ENCODE measurements at places on chromosomes 2 and 18.

GRCh38 chr18:10169064-10169562 lies 255.3 kb downstream of the VAPA start:
- DNase-seq = no peak

GRCh38 chr2:12514631-12515437 lies 201.9 kb upstream of the TRIB2 start:
- no peak for DNase-seq

DNA sequence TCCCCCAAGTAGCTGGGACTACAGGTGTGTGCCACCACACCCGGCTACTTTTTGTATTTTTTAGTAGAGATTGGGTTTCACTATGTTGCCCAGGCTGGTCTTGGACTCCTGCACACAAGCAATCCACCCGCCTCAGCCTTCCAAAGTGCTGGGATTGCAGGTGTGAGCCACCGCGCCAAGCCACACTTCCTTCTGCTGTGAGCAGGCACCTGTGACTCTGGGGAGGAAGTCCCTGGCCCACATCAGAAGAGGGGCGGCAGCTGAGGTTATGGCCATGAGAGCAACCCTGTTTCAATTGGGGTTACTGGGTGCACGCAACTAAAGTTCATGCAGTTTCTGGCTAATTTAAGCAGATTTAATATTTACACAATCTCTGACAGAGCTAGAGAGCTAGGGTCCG lies 91.0 kb downstream of the PLB1 start:
- no peak for DNase-seq

GRCh38 chr2:219118504-219118903 lies 42.1 kb downstream of the NHEJ1 start:
- no peak for DNase-seq

- no peak for DNase-seq
Measured at GRCh38 chr2:182593394-182593975, 122.6 kb upstream of the DNAJC10 start.

- DNase-seq = no peak
Measured at GRCh38 chr2:227821043-227821942, 7.7 kb downstream of the CCL20 start.

DNA sequence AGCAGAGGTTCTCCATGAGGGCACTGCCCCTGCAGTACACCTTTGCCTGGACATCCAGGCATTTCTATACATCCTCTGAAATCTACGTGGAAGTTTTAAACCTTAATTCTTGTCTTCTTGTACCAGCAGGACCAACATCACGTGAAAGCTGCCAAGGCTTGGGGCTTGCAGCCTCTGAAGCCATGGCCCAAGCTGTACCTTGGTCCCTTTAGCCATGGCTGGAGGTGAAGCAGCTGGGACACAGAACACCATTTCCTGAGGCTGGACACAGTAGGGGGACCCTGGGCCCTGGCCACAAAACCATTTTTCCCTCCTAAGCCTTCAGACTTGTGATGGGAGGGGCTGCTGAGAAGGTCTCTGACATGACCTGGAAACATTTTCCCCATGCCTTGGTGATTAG lies 32.8 kb upstream of the CCDC141 start:
- no peak for DNase-seq

GRCh38 chr2:31563273-31563839 lies 17.4 kb downstream of the SRD5A2 start:
- no peak for DNase-seq

DNA sequence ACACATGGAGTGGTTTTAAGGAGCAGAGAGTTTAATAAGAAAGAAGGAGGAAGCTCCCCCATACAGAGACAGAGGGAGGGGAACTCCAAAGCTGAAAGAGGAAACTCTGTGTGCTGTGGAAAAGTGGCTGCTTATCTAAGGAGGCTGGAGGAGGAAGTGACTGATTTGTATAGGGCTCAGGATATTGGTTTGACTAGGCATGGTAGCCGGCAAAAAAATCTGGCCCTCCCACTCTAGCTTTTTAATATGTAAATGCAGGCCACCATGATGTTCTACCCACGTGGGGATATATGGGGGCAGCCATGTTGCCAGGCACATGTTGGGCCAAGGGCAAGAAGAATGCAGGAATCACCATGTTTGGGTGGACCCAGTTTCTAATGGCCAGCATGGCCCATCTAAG lies 64.3 kb downstream of the HNMT start:
- no peak for DNase-seq

- DNase-seq = no peak
Measured at GRCh38 chr2:46183426-46183825, 113.8 kb upstream of the EPAS1 start.

- no peak for DNase-seq
Measured at GRCh38 chr2:74551942-74552913, 1.5 kb downstream of the LOXL3 start.

DNA sequence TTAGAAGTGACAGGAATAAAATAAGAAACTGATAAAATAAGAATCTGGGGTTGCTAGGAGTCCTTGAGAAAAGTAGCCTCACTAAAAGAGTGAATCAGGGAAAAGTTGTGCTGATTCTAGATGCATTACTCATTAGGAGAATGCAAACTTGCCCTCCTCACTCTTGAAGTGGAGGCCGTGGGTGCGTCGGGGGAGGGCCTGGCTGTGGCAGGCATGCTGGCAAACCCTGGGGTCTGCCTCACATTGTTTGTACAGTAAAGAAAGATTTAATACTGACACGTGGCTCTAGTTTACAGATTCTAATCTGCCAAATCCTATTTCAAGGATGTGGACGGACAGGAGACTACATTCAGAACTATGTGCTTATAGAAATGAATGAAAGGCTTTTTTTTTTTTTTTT lies 41.9 kb downstream of the TANC1 start:
- no peak for DNase-seq

DNA sequence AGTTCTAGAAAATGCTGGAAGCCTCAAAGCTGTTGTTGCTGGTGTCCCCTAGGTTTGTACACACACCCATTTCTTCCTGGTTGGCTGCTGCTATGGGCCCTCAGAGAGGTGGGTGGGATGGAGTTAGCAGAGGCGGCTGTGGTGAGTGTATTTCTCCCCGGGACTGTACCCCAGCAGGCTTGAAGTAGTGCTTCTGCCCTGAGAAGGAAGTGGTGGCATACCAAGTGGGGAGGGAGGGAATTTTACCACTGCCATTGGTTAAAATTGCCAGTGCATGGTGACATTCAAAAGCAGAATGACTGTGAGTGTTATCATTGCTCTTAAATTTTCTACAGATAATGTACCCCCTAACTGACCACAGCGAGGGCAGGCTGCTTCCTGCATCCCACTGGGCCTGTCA lies 125.6 kb upstream of the CAPN13 start:
- no peak for DNase-seq

GRCh38 chr2:57552885-57553284 lies 493.7 kb upstream of the VRK2 start:
- no peak for DNase-seq

- no peak for DNase-seq
Measured at GRCh38 chr18:63146828-63147409, 172.7 kb downstream of the BCL2 start.

DNA sequence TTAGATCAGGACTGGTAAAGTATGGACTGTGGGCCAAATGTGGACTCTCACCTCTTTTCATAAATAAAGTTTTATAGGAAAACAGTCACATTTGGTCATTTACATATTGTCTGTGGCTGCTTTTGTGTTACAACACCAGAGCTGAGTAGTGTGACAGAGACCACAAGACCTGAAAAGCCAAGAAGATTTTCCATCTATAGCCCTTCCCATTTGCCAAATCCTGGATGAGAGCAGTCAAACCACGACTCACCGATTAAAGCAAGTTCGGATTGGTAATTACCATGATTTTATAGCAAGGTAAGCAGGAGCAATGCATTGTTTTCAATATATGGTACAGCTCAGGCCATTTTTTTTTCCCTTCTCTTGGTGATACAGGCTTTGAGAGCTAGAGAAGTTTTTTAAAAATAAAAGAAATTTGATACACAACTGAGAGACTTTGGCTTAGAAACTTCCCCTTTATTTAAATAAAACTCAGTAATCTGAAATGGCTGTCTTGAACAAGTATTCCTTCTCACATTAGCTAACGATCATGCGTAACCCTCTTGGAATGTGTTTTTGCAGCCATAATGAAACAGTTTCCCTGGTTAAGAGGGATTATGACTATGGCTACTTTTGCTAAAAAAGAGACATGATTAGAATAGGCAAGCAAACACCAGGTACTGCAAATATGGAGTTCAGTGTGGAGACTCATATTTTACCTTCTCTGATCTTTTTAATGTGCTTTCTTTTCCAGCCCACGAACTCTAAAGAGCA lies 9.5 kb upstream of the MALL start:
- no peak for DNase-seq

- no peak for DNase-seq
Measured at GRCh38 chr2:31729442-31730092, 148.8 kb upstream of the SRD5A2 start.

- DNase-seq = no peak
Measured at GRCh38 chr2:241035818-241036396, 37.5 kb downstream of the SNED1 start.

- DNase-seq = peak; percentile 83
Measured at GRCh38 chr2:64988420-64989125, 626 bp upstream of the SLC1A4 start.

DNA sequence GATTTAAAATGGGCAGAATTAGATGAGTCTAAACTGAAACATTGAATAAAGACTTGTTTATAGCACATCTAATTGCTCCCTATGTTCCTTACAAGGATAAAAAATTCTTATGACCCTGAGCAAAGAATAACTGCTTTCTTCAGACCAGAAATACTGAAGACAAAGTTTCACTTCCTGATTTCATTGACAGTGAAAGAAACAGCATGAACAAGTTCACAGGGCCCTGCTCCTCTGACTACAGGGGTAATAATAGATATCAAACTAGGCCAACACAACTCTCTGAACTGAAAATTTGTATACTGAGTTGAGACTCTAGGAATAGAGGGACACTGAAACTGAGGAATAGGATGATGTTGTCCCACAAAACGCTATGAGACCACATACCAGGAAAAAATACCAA lies 1383.3 kb upstream of the CDH2 start:
- DNase-seq = no peak

DNA sequence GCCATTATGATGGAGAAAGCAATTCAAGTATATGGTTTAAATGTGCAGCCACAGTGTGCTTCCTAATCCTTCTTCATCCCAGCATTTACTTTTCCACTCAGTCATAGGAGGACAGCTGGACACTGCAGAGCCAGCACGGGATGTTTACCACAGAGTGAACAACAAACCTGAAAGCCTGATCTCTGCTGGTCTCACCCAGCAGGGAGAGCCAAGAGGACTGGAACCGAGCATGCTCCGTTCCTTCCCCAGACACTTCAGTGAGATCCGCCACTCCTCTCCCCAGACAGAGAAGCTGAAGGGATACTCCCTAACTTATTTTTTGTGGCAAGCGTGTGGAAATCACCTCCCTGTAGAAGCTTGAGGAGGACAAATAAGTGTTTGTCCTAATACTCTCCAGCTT lies 23.2 kb upstream of the GORASP2 start:
- no peak for DNase-seq

- no peak for DNase-seq
Measured at GRCh38 chr2:231800493-231801091, 14.3 kb downstream of the COPS7B start.

DNA sequence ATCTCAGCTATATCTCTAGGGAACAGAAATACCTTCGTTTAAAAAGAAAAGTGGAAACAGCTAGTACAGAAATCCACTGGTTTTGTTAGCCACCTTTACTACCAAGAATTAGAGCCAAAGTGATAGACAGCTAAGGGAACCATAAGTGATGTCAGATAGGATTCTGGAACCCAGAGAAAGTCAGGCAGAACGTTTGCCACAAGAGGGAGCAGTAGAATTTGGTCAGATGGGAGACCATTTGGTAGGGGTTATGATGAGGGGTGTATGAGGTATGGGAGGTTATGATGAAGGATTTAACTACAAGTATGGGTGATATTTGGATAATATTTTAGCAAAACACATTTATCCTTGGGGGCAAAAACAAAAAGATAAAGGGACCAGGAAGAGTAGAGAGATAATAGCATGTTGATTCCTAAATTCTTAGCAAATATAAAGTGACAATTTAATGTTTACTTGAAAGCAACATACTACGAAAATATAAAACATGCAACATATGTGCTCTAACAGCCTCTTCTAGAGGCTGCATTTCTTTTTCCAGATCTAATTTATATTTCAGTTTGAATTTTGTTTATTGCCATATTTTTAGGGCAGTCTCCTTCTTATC lies 3.3 kb downstream of the SLC8A1 start:
- peak; percentile 48 for DNase-seq

GRCh38 chr2:109727929-109728447 lies 66.1 kb upstream of the RGPD5 start:
- DNase-seq = no peak

GRCh38 chr2:8590938-8591337 lies 90.9 kb upstream of the ID2 start:
- peak; percentile 58 for DNase-seq

DNA sequence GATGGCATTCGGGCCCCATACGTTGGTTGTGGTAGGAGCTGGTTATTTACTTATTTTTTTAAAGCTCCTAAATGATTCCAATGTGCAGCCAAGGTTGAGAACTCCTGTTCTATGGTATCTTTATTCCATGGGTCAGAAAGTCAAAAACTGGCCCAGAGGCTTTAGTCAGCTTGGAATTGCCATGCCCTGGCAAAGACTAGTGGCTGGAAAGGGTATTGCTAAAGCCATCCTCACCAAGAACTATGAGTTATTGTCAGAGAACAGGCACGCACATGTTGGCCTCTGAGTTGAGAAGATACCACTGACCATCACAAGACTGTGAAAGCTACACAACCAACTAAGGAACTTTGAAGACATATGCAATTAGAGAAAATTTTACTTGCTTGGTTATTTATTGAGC lies 47.9 kb upstream of the ACMSD start:
- DNase-seq = no peak

- no peak for DNase-seq
Measured at GRCh38 chr2:232937278-232937906, 67.3 kb downstream of the SNORC start.

GRCh38 chr2:199019898-199020507 lies 437.7 kb downstream of the SATB2 start:
- no peak for DNase-seq

DNA sequence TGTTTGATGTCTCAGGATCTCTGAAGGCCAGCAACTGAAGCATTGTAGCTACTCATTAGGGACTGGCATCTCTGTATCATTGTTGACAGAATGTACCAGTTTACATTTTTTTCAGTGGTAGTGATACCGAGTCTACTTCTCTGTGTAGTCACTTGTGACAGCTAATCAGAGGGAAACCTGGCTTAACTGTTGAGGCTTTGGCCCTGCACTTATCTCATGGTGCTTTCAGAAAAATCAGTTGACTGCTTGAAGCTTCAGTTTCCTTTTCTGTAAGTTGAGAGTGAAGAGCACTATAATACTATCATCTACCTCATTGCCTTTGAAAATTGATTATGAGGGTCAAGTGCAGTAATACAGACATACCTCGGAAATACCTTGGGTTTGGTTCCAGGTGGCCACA lies 90.0 kb downstream of the COMMD1 start:
- no peak for DNase-seq

- DNase-seq = no peak
Measured at GRCh38 chr18:74722237-74722636, 124.6 kb downstream of the ZNF407 start.

GRCh38 chr2:70643715-70644114 lies 90.1 kb upstream of the TGFA start:
- DNase-seq = no peak

GRCh38 chr2:171386627-171387026 lies 47.2 kb downstream of the METTL8 start:
- DNase-seq = no peak

GRCh38 chr2:98761267-98761781 lies 30.4 kb upstream of the MGAT4A start:
- DNase-seq = no peak
